ENCODE measurements at places on chromosomes 6 and 20. TPM values are rescaled to one million over a fixed set of nuclear protein-coding genes. Genes with fewer than 3 reads are reported as not detected.
A peak's percentile ranks its signal among the peaks of the same experiment; 100 is the strongest.

DNA sequence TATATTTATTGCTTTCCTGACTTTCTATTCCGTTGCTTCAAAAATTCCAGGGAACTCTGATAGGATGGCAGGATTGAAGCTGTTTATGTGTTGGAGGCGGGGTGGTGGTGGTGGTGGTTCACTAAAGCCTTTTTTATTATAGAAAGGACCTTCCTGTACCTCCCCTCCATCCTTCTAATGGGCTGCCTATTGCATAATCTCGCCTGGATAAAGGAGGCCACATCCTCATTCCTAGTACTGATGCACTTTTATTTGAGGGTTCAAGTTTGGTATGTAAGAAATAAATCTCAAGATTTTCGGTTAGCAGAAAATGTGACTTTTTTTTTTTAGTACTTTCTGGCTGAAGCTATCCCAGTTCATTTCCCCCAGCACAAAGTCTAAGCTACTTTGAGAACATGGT, 18.7 kb upstream of the CTAGE9 start:
- DNase-seq = no peak

- no peak for DNase-seq
These were observed 15.9 kb upstream of the ADGRF5 start for GRCh38 chr6:46937642-46938041.

- no peak for DNase-seq
These were observed 41.4 kb downstream of the MCM8 start for GRCh38 chr20:5991623-5992441.

GRCh38 chr20:1533059-1533458, 24.4 kb downstream of the SIRPD start:
- DNase-seq = no peak

- peak; percentile 70 for DNase-seq
These were observed 41.5 kb upstream of the ADGRF1 start for GRCh38 chr6:47083586-47084047.

- DNase-seq = peak; percentile 89
These were observed 556 bp downstream of the BEND6 start for GRCh38 chr6:56955171-56956155.

- no peak for DNase-seq
These were observed 47.7 kb downstream of the AKAP7 start for GRCh38 chr6:131182991-131183425.

GRCh38 chr6:3022765-3023662, 23.3 kb downstream of the NQO2 start:
- DNase-seq = no peak

GTSF1L gene
- total RNA-seq = not detected

ACTR5 gene
- total RNA-seq = 9.1 TPM

HACE1 gene
- 10.4 TPM for total RNA-seq

PI16 gene
- total RNA-seq = not detected

ZSWIM1 gene
- total RNA-seq = 17.1 TPM

C6orf132 gene
- 22.9 TPM for total RNA-seq

EBF4 gene
- total RNA-seq = 11.4 TPM
